Neural crest cell (in vitro differentiated cells): ENCODE measurements at places on chromosomes 16 and 17. TPM values are rescaled to one million over a fixed set of nuclear protein-coding genes. Genes with fewer than 3 reads are reported as not detected.

DNA sequence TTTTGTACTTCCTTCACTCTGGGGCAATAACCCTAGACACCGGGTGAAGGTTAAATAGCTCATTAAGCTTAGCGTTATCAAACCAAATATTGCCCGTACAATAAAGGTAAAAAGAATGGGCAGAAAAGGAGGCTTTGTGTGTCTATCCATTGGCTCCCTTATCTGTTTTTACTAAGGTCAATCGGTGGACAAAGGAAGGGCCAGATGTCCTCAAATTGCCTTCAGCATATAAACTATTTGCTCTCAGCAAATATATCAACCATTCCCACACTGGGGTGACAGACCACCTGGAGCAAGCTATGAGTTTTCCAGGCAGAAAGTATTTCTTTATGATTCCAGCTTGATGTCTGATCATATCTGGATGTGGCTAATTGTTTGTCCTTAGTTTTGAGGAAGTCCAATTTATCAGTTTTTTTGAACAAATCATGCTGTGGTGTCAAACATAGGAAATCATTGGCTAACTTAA is 25.3 kb upstream of the WIPI1 start:
- DNase-seq, result no peak

DNA sequence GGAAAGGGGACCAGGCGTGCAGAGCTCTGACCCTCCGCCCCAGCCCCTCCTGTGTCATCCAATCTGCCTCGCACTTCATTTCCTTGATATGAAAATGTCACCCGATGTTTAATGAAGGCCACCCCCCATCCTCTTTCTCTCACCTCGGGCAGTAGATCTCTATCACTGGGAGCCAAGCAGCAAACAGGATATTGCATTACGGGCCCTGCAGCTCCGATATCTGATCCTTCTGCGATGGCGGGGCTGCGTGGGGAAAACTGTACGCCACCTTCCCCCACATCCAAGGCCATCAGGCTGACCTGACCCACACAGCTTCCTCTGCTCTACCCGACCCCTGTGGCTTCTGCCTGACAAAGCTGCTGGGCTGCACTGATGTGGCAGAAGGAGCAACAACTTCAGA is 74.9 kb downstream of the DYNLRB2 start:
- DNase-seq, result no peak

- DNase-seq, result no peak
These were observed 43.2 kb downstream of the PIMREG start for GRCh38 chr17:6487251-6488007.

- no peak for DNase-seq
These were observed 336.1 kb upstream of the TBX2 start for GRCh38 chr17:61063528-61063927.

DNA sequence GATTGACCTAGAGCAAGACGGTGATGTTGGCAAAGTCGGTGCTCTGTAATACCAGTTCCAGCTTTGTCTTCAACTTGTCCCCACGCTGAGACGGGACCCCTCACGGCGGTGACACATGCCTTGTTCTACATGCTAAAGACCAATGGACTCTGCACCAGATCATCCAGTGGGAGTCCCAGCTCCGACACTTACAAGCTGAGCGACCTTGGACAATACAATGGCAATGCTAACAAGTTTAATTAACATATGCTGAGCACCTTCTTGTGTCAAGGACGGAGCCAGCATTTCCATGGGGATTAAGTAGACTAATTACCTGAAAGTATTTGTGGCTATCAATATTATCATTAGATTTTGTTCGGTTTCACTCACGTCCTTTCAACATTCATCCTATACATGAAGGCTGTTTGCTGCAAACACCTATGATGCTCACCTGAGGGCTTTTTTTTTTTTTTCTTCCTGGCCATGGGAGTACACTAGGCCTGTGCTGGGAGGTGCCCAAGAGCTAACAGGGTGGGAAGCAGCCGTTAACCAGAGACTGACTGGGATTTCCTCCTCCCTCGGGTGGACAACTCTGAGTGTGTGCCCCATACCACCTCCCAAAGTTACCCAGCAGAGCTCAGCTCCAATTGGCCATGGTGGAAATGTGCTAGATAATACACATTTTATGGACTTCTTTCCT is 308.6 kb upstream of the ZFHX3 start:
- DNase-seq, result no peak

DNA sequence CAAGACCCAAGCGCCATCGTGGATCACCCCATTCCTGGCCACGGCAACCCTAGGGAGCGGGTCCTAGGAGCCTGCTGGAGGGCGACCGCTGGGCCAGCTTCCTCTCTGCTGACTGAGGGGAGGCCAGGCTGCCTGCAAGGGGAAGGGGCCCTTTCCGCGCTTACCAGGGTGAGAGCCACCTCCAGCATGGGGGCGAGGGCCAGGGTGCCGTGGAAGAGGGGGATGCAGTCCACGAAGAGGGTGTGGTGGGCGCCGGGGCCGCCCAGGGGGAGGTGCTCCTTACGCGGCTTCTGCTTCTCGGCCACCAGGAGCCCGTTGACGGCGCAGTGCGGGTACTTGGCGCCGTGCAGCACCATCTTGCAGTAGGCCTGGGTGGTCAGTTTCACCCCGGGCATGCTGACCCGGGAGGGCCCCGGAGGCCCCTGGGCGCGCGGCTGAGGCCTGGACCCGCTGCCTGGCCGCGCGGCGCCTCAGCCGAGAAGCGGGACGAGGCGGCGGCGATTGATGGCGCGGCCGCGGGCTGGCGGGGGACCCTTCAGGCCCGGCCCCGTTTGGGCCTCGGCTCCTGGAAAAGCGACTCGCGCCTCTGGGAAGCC is 345 bp downstream of the EMC8 start:
- peak; percentile 22 for DNase-seq

GRCh38 chr16:75580-76501 is 2.2 kb upstream of the MPG start:
- DNase-seq, result peak; percentile 41

GRCh38 chr17:81706757-81707624 is 3.8 kb downstream of the MRPL12 start:
- DNase-seq, result no peak

- DNase-seq, result no peak
These were observed 75.8 kb downstream of the MRC2 start for GRCh38 chr17:62703261-62703775.

DNA sequence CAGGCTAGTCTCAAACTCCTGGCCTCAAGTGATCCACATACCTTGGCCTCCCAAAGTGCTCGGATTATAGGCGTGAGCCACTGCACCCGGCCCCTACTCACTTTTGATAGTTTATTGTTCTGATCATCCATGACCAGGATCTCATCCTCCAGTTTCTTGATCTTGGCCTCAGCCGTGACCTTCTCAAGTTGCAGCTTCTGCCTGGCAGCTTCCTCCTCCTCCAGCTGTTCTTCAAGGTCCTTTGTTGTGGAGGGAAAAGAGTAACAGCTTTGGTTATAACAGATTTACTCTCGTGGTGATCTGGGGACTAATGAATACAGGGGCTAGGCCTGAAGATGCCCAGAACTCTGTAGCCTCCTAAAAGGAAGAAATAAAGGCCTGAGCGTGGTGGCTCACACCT is 89.9 kb downstream of the NDE1 start:
- no peak for DNase-seq

GRCh38 chr16:3001316-3001715 is 11.4 kb upstream of the CLDN9 start:
- no peak for DNase-seq

- DNase-seq, result no peak
These were observed 48.0 kb downstream of the USP22 start for GRCh38 chr17:20994779-20995149.

GRCh38 chr17:67862614-67863217 is 37.4 kb downstream of the BPTF start:
- DNase-seq, result no peak

GRCh38 chr16:56637814-56638750 is at the start of gene MT1A:
Gene MT1A (plus strand): TSS chr16:56638666. CDS start chr16:56638739, 73 bp downstream.
- no peak for DNase-seq

DNA sequence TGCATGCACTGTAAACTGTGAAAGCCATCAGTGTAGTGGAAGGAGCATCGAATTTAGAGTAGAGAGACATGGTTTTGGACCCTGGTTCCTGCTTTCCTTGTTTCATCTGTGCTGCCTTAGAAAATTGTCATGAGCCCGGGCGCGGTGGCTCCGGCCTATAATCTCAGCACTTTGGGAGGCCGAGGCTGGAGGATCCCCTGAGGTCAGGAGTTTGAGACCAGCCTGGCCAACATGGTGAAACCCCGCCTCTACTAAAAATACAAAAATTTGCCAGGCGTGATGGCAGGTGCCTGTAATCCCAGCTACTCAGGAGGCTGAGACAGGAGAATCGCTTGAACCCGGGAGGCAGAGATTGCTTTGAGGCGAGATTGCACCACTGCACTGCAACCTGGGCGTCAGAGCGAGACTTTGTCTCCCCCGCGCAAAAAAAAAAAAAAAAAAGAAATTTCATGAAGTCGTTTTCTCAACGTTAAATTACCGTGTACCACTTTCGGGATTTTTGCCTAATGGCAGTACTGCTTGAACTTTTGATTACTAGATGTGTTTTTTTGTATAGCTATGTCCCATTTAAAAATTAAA is 912 bp downstream of the COQ7 start:
- DNase-seq, result no peak

GRCh38 chr16:82358161-82358560 is 188.1 kb upstream of the MPHOSPH6 start:
- DNase-seq, result no peak

DNA sequence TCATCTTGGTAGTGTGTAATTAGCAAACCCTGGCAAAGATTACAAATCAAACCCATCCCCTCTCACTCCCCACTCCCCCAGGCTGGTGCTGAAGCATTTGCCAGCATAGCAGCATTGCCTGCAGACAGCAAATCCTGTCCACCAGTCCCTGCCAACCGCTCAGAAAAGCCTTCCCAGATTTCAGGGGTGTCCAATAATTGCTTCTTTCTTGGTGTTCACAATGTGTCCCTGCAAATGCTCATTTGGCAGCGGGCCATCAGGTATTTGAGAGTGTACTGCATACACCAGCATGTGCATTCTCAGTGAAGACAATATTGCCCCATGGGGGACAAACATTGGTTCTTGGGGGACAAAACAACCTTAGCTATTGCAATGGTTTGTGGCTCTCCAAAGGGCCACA is 28.2 kb downstream of the ORC6 start:
- DNase-seq, result no peak

- DNase-seq, result no peak
These were observed 93.3 kb downstream of the MYO1D start for GRCh38 chr17:32783602-32784001.

GRCh38 chr17:17549732-17550366 is 41.7 kb downstream of the PEMT start:
- no peak for DNase-seq

DNA sequence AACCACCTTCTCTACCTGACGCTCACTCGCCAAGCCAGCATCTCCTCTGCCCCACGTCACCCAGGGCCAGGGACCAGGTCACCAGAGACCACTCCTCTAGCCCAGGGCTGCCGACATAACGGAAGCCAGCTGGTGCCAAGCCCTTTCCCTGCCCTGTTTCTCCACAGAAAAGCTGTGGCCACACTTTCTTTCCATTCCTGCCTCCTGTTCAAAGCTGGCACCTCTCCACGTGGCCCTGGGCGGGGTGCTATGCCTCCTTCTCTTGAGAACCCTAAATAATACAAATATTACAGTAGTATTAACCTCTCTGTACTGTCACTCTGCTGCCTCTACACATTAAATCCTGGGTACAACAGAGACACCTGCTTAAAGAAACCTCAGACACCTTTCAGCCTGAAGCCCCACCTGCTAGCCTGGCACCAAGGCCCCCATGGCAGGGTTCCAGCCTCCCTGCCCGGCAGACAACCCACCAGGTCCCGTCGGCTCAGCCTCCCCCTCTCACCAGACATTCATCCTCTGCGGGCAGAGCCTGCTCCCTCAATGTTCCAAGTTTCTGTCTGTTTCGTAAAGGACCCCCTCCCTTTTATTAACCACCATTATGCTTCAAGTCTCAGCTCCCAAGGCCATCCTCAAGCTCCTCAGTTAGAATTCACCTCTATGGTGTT is 62.3 kb downstream of the TIMM22 start:
- no peak for DNase-seq

GRCh38 chr17:50212121-50212843 is 10.9 kb upstream of the COL1A1 start:
- DNase-seq, result no peak

DNA sequence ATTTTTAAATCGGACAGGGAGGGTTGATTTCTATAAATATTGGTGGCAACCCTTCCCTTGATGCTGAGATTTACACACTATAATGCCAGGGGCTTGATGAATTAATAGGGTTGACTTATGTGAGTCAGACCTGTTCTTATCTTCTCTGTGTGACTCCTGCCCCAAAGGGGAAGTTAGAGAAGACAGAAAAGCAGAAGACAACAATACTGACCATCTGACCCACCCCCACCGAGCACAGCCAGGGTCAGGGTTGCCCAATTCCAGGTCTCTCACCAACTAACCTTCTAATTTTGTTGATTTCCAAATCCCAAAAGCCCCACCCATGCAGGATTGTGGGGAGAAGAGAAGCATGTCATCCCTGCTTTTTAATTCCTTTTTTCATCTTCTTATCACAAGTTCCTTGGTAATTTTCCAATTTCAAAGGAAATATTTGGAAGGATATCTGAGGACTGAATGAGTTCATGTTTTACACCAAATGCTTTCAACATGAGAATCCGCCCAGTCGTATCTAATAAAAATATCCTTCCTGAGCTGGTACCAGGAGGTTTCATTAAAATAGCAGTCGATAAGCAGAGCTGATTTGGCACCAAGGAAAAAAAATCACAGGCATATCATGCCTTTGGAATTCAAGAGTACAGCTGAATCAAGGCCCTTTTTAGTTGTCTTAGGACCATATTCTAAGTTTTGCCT is 603.4 kb upstream of the CDH11 start:
- DNase-seq, result no peak

GRCh38 chr17:63075969-63076368 is 109.9 kb downstream of the TANC2 start:
- no peak for DNase-seq

DNA sequence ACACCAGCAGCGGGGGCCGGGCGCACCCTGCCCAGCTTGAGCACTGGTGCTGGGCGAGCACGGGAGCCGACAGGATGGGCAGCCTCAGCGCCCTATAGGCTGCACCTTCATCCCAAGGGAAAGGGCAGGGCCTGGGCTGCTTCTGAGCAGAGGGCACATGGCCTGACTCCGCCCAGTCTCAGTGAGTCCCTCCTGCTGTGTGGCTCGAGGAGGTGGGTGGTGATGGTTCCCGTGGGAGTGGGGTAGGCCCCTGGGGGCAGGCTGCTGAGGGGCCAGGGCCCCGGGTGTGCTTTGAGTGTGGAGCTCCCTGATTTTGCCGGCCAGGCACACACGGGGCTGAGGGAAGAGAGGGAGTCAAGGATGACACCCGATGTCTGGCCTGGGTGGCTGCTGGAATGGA is 37.9 kb downstream of the TSC2 start:
- DNase-seq, result no peak

CCNF gene
- 66.1 and 67.5 TPM in 2 replicates for total RNA-seq

CACNB1 gene
- 15.3 and 16.2 TPM in 2 replicates for total RNA-seq

ADORA2B gene
- total RNA-seq, result 0.98 and 1.0 TPM in 2 replicates

OTOP3 gene
- total RNA-seq, result not detected in 2 replicates

MRM3 gene
- 21.2 and 22.2 TPM in 2 replicates for total RNA-seq

CIBAR2 gene
- total RNA-seq, result not detected in 2 replicates

DCTN5 gene
- total RNA-seq, result 95.7 and 96.7 TPM in 2 replicates

STXBP4 gene
- 31.1 and 32.7 TPM in 2 replicates for total RNA-seq

PRR15L gene
- total RNA-seq, result not detected in 2 replicates

ZNF469 gene
- total RNA-seq, result 0.52 and 0.58 TPM in 2 replicates

RFWD3 gene
- 72.8 and 76.8 TPM in 2 replicates for total RNA-seq

CCL23 gene
- total RNA-seq, result not detected in 2 replicates
